ENCODE measurements at places on chromosomes 2 and 18.

DNA sequence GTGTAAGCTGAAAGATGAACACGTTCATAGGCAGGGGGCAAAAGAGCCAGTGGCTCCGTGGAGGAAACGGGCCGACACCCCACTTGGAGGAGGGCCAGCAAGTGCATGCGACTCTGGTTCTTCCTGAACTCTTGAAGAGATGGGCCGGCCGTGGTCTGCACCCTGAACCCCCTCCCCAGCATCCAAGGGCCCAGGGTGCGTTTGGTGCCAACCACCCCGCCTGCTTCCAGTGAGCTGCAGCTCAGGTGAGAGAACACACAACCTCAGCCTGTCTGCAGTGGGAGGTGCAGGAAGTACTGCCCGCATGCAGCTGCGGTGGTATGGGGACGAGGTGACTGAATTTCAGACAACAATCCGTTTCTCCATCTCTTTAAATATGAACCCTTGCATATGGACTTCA lies 58.9 kb downstream of the ADNP2 start:
- DNase-seq: no peak

- DNase-seq: no peak
Observed at GRCh38 chr2:53460347-53460746, 307.3 kb upstream of the CHAC2 start.

DNA sequence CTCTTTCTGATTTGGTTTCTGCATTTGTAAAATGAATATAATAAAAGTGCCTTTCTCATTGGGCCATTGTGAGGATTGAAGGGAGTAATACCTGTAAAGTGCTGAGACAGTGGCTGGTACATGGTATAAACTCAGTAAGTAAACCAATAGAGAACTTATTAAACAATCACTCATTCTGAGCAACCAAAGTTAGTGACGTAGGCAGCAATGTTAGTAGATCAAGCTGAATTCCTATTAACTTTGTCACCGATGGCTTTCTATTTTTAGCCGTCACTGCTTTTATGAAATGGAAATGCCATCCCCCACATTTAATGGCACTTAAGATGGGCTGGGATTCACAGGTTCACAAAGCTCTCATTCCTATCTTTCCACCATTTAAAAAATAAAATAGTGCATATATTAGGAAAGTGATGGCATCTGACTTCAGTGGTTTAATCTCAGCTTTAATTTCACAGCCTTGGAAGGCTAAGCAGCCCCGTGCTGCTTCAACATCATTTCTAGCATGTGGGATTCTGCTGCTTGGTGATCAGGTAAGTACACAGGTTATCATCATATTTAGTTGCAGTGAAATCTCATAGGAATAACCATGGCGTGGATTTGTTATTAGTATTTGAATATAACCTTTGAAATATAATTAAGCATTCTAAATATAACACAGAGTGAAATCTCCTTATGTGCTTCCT lies 17.6 kb upstream of the PPP4R1 start:
- no peak for DNase-seq

- DNase-seq: no peak
Observed at GRCh38 chr2:16198166-16198912, 258.0 kb downstream of the MYCN start.

- no peak for DNase-seq
Observed at GRCh38 chr2:31390324-31390723, 24.2 kb downstream of the XDH start.

- DNase-seq: peak; percentile 78
Observed at GRCh38 chr2:30252723-30253701, 21.7 kb downstream of the LBH start.
